Muscle of arm (tissue), 14 donors: ENCODE measurements at places on chromosomes 1 and 21.

DNA sequence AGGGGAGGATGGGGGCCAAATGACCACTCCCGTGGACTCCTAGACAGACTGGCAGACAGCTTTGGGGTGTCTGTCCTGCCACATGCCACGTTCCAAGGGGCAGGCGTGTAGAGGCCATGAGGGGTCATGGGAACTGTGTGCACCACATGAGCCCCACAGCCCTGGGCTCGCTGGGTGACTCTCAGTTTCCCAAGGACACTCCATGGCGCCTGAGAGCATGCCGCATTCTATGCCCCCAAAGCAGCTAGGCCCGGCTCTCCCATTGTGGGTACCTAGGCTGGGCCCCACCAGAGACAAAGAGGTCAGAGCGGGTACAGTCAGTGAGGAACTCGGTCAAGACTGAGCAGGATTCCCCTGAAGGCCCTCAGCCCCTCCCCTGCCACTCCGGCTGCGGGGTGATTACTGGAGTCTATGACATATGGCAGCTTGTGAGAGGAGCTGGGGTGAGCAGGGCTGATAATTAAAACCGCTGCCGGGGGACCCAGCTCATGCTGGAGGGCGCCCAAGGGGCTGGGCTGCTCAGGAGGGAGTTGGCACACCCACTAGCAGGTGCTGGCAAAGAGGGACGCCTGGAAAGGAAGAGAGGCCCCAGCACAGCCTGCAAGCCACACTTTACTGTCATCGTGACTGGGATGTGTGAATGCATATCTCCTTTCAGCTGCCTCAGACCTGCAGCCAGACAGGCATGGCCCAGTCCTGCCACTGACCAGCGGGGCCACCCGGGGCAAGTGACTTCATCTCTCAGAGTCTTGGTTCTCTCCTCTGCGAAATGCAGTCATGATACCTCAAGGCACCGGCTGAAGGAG, 8.4 kb downstream of the LRP8 start:
- no peak for DNase-seq

- DNase-seq, result no peak
These were observed 209.4 kb upstream of the SNX7 start for GRCh38 chr1:98452162-98452561.

GRCh38 chr1:205879974-205880373, 30.0 kb upstream of the PM20D1 start:
- no peak for DNase-seq

DNA sequence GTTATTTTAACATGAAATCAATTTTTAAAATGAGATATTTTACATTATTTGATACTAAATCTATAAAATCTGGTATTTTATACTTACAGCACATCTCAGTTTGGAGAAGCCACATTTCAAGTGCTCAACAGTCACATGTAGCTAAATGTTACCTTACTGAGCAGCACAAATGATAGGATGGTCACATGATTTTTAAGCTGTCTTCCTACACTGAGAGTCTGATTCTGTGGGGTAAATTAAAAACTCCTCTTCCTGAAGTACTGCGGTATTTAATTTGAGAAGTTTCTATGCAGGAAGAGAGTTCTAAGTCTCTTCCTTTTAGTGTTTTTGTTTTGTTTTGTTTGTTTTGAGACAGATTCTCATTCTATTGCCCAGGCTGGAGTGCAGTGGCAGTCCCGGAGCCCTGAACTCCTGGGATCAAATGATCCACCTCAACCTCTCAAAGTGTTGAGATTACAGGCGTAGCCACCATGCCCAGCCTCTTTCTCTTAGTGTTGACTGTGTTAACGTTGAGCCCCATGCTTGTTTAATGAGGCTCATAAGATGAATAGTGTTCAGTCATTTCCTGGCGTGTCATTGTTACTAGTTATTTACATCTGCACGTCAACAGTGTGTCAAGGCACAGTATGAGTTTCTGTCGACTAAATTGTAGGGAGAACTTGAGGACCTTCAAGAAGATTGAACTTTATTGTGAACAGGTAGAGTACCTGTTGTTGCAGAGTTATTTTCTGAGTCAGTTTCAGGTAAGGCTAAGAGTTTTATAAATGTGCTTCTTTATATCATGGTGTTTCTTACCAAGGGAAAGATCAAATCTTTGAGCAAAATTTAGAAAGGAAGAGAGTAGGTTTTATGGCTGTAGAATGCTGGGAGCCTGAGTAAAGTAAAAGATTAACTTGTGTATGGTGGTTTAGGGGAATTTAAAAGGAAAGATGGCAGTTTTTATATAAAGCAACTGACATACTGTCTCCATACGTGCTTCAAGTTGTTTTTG, 3.3 kb downstream of the CNST start:
- DNase-seq, result no peak

- DNase-seq, result no peak
These were observed 20.3 kb downstream of the NIPAL3 start for GRCh38 chr1:24435782-24436365.

DNA sequence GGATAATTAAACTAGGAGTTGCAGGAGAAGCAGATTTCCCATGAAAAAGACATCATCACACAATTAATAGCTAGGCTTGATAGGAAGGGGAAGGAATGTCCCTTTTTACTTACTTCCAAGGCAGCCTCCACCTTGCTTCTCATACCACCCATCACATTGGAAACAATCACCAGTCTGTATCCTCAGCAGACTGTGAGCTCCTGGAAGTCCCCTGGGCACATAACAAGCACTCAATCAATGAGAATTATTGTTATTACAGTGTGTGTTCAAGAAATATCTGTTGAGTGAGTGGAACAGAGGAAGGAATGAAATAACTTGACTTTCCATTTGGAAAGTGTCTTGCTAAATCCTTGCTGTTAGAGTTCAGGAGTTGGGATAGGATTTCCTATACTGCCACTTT, 36.2 kb downstream of the HIVEP3 start:
- no peak for DNase-seq

GRCh38 chr1:72186733-72187307, 95.5 kb downstream of the NEGR1 start:
- DNase-seq, result peak; percentile 5

DNA sequence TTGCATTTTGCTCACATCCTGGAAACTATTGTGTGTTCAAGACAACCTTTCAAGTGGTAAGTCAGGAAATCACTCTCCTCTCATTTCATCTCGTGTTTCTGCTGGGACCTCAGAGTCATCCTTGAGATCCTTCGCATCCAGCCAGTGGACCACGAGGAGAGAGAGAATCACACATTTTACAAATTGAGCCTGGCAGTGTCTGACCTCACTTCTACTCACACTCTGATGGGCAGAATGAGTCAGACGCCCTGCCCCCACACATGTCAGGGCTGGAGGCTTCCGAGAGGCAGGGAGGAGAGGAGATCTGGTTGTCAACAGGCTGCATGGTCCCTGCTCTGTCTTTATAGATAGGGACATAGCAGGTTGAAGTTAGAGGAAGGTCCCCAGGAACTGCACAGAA, 509.7 kb downstream of the AJAP1 start:
- DNase-seq, result no peak

GRCh38 chr1:146020058-146021049, 1.2 kb downstream of the HJV start:
- DNase-seq, result no peak

GRCh38 chr1:12138196-12139168, 28.3 kb upstream of the TNFRSF1B start:
- DNase-seq, result no peak

DNA sequence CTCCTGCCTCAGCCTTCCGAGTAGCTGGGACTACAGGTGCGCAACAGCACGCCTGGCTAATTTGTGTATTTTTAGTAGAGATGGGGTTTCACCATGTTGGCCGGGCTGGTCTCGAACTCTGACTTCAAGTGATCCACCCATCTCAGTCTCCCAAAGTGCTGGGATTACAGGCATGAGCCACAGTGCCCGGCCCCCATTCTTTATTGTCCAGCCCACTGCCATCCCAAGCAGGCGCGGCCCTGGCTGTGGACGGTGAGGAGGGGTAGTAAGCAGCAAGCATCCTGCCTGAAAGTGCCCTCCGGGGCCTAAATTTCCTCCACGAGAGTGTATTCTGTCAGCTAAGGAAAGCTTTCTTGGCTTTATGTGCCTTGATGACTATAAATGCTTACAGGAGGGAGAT, 113.2 kb upstream of the CSF3R start:
- no peak for DNase-seq

DNA sequence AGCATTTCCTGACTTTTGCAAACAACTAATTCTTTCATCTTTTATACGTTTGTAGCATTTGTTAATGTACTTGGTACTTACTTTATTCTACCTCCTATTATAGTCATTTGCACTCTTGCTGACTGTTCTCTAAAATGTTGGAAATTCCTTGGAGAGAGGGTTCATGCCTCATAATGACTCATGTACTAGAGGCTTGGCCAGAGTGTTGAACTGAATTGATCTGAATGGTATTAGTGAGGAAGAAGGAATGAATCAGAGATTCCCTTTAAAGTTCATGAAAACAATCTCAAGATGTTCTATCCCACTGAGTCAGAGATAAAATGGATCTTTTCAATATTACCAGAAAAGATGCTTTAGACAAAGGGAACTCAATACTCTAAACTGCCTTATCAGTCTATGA, 383.4 kb downstream of the SEC16B start:
- DNase-seq, result no peak

DNA sequence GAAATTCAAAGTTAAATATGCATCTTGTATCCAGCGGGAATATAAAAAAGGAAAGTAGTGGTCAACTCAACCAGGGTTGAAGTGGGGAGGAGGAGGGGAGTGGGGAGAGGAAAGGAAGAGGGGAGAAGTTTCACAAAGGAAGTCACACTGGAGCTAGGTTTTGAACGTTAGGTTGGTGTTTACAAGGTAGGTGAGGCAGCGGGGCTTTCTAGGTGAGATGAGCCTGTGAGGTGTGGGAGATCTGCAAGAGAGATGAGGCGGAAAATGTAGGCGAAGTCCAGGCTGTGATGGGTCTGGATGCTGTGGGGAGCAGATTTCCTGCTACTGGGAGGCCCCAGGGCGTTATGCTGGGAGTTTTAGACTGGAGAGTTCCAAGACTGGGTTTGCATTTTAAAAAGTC, 36.1 kb upstream of the IL20 start:
- DNase-seq, result no peak

DNA sequence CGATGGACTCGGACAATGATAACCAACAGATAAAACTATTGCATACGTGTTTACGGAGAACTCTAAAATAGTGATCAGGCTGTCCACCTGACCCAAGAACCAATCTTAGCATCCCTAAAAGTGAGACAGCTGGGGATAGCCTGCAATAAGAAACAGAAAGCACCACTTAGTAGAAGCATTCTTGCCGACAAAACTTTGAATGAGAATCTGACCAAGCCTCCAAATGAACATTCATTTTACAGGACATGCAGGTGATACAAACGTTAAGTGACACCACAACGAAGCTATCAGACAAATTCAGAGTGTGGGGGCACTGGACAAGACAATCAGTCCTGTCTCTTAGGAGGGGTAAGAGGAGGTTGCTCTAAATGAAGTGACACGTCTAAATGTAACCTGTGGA, 1.2 kb downstream of the PSMG1 start:
- no peak for DNase-seq

- DNase-seq, result no peak
These were observed 622.4 kb upstream of the PKN2 start for GRCh38 chr1:88061492-88062177.

GRCh38 chr1:94125551-94126514, 4.9 kb upstream of the ABCA4 start:
- DNase-seq, result no peak

DNA sequence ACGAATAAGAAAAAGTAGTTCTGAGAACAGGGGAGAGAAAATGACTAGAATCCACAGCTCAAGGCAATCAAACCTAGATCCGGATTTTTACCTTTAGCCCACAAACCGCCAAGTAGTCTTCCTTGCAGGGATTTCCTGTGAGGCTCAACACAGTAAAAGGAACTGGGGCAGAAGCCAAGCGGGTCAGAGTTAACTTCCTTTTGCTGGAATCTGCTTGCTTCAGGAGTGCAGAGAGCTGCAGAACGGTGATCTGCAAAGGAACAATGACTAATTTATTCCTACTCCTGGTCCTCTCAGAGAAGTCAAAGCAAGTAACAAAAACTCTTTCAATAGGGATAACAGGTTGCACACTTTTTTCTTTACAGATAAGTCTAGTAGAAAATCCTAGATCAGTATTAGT, 53.4 kb downstream of the UBR4 start:
- peak; percentile 9 for DNase-seq

GRCh38 chr1:235468970-235469369, 35.3 kb downstream of the B3GALNT2 start:
- no peak for DNase-seq

DNA sequence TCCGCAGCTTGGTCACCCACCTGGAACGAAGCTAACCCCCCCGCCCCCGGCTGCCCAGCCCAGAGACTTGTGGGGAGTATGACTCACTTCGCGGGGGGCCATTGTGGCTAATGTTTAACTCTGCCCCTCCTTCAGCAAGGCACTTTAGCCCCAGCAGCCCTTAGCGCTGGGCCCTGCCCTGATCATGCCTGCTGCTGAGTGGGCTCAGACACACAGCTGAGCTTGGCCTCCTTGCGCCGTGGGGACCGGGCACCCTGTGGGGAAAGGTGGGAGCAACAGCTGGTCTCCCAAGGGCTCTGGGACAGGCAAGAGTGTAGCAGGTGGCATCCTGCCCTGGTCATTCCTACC, 6.3 kb upstream of the LAD1 start:
- no peak for DNase-seq
